ENCODE measurements at places on chromosomes 12 and 14.
A peak's percentile ranks its signal among the peaks of the same experiment; 100 is the strongest.

DNA sequence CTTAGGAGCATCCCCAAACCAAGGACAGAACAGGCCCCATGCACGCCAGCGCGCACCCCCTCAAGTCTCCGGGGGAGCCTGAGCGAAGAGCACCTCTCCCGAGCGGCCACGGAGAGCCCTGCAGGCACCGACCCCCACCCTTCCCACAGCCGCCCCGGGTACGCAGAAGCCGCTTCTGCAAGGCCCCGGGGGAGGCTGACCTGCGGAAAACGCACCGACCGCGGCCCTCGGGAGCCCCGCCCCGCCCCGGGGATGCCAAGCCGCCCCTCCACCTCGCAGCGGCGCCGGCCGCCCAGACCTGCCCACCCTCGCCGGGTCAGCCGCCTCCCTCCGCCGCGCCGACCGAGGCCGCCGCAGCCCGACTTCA lies 385 bp downstream of the CAPRIN2 start:
- DNase-seq, result no peak

- no peak for DNase-seq
Measured at GRCh38 chr12:92389466-92389865, 243.8 kb upstream of the BTG1 start.

DNA sequence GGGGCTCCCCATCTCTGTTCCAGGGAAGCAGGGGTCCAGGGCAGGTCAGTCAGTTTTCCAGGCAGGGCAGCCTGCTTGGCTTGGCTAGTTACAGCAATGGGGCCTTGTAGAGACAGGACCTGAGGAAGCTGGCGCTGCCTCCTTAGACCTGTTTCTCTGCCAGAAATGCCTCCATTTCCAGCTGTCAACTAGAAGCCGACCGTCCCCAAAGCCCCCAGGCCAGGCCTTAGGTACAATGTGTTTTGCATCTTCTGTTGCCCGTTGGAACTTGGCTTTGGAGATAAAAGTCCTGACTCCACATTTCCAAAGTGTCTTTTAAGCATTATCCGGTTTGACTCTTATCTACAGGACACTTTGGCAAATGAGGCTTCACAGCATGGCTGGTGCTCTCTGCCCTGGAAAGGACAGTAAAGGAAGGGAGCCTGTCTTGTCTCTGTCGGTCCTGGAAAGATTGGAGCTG lies 42.6 kb downstream of the KRT80 start:
- no peak for DNase-seq

DNA sequence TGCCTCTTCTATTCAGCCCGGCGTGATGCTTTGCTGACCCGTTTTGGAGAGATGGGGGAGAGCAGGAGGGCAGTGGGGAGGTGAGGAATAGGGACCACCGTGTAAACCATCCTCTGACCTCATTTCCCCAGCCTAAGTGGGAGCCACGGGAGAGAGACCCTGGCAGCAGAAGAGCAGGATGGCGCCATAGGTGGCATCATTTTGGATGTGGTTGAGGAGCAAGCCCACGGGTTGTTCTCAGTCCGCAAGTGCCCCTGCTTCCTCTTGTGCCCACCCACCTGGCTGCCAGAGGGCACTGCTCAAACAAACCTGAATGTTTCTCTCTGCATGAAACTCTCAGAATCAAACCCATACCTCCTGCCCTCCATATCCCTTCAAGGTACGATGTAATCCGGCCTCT lies 10.7 kb upstream of the UBC start:
- no peak for DNase-seq

DNA sequence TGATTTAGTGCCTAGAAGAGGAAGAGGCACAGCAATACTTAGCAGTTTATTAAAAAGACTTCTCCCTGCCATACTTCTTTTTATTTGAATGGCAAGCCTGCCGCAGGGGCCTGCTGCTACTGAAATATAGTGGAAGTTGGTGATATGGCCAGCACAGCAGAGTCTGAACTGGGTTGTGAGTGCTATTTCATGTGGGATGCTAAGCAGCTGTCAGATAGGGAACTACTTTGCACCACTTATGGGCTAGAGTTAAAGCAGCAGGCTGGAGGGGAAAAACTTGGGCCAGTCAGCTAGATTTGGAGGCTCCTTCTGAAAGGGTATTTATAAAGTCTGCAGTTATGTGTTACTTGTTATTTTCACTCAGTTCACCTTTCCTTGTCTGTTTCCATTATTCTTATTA lies 299.0 kb upstream of the E2F7 start:
- no peak for DNase-seq

GRCh38 chr12:75759842-75760572 lies 248.6 kb upstream of the KRR1 start:
- no peak for DNase-seq

GRCh38 chr12:69534389-69534822 lies 50.9 kb upstream of the CCT2 start:
- DNase-seq, result peak; percentile 99

DNA sequence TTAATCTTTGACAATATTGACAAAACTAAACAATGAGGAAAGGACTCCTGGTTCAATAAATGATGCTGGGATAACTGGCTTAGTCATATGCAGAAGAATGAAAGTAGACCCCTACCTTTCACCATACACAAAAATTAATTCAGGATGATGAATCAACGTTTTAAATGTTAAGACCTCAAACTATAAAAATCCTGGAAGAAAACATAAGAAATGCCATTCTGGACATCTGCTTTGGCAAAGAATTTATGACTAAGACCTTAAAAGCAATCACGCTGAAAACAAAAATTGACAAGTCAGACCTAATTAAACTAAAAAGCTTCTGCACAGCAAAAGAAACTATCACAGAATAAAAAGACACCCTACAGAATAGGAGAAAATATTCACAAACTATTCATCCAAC lies 97.4 kb downstream of the LMNTD1 start:
- no peak for DNase-seq

- no peak for DNase-seq
Measured at GRCh38 chr12:19000836-19001235, 128.7 kb upstream of the PLEKHA5 start.

DNA sequence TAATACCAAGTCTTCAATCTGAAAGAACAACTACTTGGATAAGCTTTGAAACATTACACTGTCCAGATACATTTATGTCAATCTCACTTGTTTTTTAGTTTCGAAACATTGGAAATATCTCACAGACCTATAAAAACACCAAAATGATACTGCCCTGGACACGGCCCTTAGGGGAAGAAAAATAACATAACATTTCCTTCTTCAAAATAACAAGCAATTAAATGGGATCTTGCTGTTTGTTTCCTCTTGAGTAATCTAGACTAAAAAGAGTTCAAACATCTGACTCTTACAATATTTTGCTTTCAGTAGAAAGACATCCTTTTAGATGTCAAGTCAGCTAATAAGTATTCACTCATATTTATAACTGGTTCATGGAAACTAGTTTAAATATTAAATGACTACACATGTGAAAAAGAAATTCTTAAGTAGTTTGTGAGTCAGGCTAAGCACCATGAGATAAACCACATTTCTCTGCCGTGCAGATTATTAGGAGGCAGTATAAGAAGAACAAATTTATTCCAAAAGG lies 87.5 kb downstream of the EPS8 start:
- DNase-seq, result peak; percentile 31

GRCh38 chr12:13288937-13289652 lies 92.6 kb downstream of the EMP1 start:
- no peak for DNase-seq

GRCh38 chr12:84572196-84572595 lies 340.4 kb downstream of the SLC6A15 start:
- no peak for DNase-seq

- DNase-seq, result peak; percentile 37
Measured at GRCh38 chr12:72230589-72230988, 41.6 kb upstream of the TRHDE start.

- no peak for DNase-seq
Measured at GRCh38 chr12:48629541-48629940, 52.5 kb downstream of the KANSL2 start.

- DNase-seq, result no peak
Measured at GRCh38 chr12:64877363-64878004, 53.0 kb downstream of the TBC1D30 start.

DNA sequence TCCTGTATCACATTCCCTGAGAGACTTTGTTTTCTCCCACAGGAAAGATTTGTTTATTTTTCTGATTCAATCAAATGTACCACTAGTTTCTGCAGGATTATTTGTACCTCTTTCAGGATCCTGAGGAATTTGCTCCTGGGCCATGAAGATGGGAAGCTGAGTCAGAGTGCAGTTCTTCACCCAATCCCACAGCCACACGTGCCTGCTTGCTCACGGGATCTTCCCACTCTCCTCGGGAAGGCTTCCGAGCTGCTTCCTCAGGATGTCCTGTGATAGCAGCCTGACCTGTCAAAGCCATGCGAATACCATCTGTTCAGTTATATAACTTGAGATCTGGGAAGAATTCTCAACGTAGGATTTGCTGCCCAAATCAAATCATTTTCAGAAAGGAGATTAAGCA lies 41.8 kb upstream of the HIF1A start:
- no peak for DNase-seq

DNA sequence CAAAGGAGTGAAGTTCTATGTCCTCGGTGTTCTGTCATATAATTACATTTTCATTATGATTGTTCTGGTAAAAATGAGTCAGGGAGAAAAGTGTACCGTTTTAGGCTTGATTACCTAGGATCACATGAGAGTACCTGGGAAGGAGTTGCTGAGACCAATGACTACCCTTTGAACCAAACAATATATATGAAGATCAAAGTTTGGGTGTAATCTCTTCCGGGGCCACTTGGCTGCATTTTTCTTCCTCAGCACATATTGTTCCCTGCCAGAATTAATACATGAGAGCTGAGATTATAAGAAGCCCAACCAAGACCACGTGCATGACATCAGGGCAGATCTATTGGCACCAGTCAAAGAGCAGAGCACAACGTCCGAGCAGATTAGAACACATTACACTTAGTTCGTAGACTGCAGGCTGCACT lies 41.1 kb upstream of the DHRS7 start:
- DNase-seq, result no peak

DNA sequence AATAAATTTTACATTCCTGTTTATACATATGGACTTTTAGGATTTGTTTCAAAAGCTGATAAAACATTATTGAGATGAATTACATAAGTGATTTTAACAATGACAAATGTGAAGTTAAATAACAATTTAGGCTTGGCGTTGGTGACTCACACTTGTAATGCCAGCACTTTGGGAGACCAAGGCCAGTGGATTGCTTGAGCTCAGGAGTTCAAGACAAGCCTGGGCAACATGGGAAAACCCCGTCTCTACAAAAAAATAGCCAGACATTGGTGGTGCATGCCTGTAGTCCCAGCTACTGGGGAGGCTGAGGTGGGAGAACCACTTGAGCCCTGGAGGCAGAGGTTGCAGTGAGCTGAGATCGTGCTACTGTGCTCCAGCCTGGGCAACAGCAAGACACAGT lies 7.4 kb downstream of the ACOT2 start:
- no peak for DNase-seq

DNA sequence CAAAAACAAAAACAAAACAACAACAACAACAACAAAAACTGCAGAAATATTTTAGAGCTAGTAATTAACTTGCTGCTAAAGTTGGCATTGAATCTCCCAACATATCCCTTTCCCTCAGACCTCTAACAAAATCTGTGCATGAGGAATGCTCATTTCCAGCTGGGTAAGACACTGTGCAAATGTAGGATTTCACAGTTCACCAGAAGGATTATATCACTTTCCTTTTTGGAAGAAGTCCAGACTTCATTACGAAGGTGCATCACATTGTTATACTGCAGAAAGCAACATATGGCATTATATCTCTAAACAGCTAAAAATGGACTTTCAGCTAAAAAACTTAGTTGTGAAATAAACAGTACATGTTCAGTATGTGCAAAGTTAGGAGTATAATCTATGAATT lies 341.8 kb downstream of the FSCB start:
- no peak for DNase-seq

GRCh38 chr14:70108419-70108818 lies 80.3 kb downstream of the SLC8A3 start:
- no peak for DNase-seq

GRCh38 chr12:66640691-66641460 lies 38.0 kb downstream of the GRIP1 start:
- no peak for DNase-seq

- no peak for DNase-seq
Measured at GRCh38 chr14:94681300-94682060, 69.3 kb downstream of the SERPINA3 start.

DNA sequence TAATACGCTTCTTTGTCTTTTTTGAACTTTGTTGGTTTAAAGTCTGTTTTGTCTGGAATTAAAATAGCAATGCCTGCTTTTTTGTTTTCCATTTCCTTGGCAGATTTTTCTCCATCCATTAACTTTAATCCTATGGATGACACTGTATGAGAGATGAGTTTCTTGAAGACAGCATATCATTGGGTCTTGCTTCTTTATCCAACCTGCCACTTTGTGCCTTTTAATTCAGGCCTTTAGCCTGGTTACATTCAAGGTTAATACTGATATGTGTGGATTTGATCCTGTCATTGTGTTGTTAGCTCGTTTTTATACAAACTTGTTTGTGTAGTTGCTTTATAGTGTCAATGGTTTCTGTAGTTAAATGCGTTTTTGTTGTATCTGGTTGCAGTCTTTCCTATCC lies 168.0 kb downstream of the NTS start:
- DNase-seq, result no peak

DNA sequence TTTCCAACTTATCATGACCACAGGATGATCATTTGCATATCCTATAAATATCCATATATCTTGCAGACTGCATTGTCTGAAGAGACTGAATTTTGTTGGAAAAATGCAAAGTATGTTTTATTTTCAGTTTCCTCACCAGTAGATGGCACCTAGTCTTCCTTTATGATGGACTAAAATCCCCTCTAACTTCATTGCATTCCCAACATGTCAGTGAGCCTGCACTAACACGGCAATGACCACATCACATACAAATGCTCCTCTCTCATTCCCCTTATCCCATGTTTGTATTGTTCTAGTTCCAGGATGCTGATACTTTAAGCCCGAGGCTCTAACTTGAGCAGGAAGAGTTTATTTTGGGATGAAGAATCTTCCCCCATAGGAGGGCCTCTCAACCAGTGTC lies 24.7 kb upstream of the MYBPC1 start:
- DNase-seq, result peak; percentile 63

GRCh38 chr14:73369428-73369827 lies 88.9 kb downstream of the NUMB start:
- DNase-seq, result no peak

DNA sequence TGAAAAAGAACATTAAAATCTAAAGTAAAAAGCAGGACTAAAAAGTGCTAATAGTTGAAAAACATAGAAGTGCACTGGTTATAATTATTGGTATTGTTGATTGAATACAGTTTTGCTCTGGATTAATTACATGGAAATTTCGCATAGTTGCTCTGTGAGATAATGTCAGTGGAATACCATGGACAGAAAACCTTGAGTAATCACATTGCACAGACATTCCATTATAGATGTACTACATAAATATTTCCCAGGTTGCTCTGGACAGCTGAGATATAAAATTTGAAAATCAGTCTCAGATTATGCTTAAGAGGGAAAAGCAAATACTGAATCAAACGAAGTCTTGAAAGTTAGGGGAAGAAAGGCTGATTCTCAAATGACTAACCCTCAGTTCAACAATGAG lies 439.3 kb upstream of the FLRT2 start:
- no peak for DNase-seq

GRCh38 chr14:79395061-79395460 lies 816.2 kb downstream of the DIO2 start:
- no peak for DNase-seq

Measured in non-pigmented ciliary epithelial cell (primary cell).